ENCODE measurements at places on chromosomes 5 and 9.
A peak's percentile ranks its signal among the peaks of the same experiment; 100 is the strongest.

- peak; percentile 48 for DNase-seq
Observed at GRCh38 chr5:139470821-139471300, at the start of gene SMIM33. TSS of gene SMIM33 (plus strand) at chr5:139471004. CDS start at chr5:139471122, 118 bp downstream.

DNA sequence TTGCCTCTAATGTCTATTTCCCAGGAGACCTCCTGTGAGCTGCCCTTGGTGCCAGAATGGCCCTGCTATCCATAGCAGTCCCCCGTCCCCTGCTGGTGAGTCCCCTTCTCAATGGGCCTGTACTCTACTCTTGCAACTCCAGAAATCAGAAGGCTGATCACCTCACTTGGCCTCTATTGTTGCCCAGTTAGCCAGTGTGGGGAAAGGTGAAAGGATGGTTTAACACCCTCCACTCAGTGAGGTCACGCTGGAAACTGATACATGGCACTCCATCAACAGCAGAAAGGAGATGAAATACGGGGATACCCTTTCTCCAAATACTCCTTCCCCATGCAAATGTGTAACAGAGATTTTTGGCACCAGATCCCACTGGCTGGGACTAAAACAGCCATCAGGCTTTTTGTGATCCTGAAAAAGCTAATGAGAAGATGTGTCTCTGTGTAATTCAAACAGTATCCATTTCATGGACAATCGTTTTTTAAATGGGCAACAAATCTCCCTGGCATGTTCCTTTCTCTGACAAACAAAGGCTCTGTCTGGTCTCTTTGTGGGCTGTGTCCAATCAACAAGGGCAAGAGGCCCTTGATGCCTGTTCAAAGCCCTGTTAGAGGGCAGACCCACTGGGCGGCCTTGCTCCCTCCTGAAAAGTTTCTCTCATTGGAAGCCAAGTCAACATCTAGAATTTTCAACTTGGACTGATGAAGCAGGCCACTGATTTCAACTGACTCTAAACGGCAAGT lies 343.7 kb downstream of the SPOCK1 start:
- DNase-seq = no peak

DNA sequence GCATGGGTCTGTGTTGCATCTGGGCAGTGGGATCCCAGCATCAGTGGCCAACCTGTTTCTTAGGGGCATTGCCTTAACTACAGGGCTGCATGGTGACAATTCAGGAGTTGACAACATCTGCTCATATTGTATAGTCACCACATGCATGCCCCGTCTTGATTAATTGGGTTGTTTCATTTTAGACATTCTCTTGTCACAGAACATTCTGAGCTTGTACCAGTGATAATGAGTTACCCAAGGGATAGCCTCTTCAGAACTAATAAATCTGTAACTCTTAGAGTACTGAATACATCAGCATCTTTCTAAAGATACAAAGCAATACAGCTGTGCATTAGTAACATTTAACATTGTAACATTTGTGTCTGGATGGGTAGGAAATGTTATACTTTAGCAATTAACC lies 426.5 kb upstream of the CD180 start:
- DNase-seq = no peak

DNA sequence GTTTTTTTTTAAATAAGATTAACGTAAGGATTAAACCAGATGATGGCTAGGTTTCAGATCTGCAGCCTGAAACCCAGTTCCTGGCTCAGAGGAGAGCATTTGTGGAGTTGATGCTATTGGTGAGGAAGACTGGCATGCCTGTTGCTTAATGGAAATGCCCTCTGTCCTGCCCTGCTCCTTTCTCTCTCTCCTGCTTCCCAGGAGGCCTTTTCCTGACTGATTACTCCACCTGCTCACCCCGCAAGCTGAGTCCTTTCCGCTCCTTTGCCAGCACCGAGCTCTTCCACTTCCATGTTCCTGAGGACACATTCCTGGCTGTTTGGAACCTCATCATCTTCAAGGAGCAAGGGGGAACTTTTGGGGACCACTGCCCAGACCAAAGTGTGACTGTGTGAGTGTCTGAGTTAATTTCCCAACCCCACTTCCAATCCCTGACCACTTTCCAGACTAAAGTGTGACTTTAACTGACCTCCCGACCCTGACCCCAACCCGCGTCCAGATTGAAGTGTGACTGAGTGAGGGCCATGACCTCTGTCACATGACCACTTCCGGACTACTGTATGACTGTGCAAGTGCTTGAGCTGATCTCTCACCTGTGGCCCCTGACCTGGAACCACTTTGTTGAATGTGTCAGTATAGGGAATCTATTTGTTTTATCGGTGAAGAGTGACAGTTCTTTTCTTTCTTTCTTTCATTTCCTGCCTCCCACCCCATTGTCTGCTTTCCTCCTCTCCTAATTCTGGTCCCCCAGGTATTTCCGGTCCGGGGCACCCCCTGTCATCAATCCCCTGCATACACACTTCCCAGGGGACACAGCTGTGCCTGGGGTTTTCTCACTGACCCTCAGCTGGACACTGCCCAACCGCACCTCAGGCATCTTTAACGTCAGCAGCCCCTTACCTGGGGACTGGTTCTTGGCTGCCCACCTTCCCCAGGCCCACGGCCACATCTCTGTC lies 5.5 kb downstream of the TMEM8B start:
- no peak for DNase-seq

DNA sequence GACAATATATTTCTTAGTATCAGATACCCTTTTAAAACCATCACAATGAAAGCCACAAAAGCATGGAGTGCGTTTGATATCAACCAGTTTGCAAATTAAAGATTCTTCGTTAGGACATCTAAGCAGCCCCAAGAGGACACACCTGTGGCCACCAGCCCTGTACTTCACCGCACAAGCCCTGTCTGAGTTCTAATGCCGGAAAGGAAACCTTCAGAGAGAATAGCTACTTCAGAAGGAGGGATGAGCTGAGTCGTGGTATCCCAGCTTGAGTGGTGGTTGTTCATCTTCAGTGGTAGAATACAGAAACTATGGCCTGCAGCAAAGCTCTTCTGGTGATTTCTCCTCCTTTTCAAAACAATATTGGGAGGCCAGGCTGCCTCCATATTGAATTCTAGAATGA lies 319.6 kb downstream of the FBXL7 start:
- no peak for DNase-seq

DNA sequence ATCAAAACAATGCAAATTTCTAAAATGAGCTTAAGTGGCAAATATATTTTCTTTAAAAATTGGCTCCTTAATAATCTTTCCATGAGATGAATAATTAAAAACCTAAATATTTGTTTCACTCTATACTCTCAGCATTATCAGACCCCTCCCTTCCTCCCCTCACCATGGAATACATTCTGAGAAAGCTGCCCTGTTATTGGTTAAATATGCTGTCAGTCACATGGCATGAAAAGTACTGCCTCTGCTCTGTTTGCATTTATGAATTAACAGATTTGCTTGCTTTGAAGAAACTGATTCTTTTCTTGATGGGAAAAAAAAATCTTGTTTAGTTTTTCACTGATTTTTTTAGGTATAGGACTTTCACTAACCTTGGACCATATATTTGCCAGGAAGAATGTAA lies 17.0 kb upstream of the RPS23 start:
- no peak for DNase-seq

GRCh38 chr5:93220431-93220830 lies 360.6 kb downstream of the NR2F1-AS1 start:
- DNase-seq = no peak

- no peak for DNase-seq
Observed at GRCh38 chr5:109855056-109855455, 165.3 kb downstream of the MAN2A1 start.

- no peak for DNase-seq
Observed at GRCh38 chr5:101080462-101081240, 177.6 kb upstream of the ST8SIA4 start.

GRCh38 chr5:122099060-122099790 lies 21.2 kb upstream of the LOX start:
- no peak for DNase-seq

DNA sequence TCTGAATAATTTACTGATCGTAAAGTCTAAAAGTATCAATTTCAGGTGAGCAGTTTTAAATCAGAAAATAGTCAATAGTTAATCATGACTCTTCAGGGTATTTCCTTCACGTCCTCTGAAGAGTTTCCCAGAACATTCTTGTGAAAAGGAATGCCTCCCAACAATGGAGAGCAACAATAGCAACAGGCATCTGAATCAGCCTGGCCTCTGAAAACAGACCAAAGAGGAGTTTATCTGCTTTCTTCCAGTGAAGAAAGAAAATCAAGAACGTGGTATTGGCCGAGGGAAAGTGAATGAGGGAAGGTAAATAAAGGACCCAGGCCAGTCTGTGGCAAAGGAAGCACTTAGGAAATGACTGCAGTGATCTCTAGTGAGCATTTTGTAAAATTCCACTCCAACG lies 26.1 kb upstream of the RASGEF1C start:
- DNase-seq = no peak

GRCh38 chr9:23538461-23539003 lies 287.5 kb downstream of the ELAVL2 start:
- DNase-seq = no peak

GRCh38 chr5:108703313-108703712 lies 44.4 kb upstream of the FER start:
- no peak for DNase-seq

DNA sequence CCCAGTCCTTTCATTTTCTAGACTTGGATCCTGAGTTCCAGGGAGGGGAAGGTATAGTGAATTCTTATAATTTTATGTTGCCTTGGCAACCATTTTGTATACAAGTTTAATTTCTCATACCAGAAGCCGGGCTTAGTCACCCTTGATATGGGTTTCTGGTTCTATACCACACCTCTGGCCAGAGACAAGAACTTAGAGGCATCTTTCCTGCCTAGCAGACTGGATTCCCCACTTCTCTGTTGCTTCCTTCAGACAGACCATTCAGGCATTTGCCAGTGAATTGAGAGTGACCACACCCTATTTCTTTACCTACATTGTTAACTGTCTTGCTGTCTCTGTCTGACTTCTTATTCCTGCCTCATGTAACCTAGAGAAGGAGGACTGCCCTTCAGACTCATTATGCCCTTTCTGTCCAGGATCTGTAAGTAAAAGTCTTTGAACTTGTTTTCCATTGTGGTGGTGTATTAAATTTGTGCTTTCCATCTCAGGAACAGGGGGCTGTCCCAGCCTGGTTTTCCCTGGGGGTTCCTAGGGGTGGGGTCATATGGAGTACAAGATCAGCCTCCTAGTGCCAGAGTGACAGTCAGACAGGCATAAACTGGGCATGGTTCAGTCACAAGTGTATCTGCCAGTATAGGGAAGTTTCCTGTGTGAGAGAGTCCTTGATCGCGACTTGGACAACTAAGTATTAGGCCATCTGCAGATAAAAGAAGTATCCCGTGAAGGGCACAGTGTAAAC lies 27.4 kb downstream of the TNFSF8 start:
- DNase-seq = peak; percentile 82

DNA sequence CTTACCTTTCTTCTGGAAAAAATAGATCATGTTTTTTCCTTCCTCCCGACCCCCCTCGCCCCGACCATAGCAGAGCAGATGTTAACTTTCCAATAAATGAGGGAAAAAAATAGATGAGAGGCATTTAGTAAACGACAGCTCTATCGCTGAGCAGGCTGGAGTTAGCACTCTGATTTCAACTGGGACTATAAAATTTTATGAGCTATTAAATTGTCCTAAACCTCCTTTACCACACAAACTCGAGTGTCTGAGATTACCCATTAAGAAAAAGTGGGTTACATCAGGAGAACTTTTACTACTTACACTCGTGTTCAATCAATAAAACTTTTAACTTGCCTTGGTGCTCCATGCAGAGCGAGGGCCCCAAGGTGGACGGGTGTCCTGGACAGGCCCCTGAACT lies 59.8 kb upstream of the RNU6ATAC start:
- no peak for DNase-seq

DNA sequence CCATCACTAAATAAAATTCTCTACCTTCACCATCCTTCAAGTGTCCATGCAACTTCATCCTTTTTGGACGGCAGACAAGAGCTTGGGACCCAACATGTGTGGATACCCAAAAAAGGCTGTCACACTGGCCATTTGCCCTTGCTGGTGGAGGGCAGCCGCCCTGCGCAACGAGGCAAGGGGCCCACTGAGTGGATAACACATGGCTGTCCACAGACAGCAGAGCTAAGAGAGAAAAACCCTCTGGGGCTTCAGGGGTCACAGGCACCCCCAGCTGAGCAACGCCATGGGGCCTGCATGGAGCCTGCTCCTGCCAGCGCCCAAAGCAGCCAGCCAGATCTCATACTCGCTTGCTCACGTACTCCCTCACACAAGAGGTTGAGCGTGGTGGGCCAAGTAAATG lies 205.9 kb upstream of the NREP start:
- DNase-seq = no peak

DNA sequence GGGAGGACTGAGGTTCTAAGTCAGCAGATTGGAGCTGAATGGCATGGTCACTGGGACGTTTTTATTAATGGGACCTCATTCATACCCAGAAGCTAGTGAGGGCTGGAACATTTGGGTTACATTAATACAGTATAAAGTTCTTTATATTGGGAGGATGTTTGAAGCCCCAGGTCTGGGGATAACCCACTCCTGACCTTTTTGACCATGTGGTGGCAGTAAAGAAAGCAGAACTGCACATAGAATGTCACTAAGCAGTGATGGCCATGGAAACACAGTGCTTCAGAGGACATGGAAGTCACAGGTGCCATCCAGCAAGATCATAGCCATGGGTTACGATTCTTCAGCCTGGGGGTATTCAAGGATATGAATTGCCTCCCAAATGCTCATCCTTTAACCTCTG lies 176.0 kb downstream of the ATP10B start:
- DNase-seq = no peak

- DNase-seq = no peak
Observed at GRCh38 chr5:45093377-45093776, 284.6 kb downstream of the MRPS30 start.

- no peak for DNase-seq
Observed at GRCh38 chr5:95178046-95178651, 106.7 kb downstream of the MCTP1 start.
